Activated CD4-positive, alpha-beta T cell treated with anti-CD3 and anti-CD28 coated beads for 4 hours (primary cell): ENCODE measurements at places on chromosomes 6 and 20.
A peak's percentile ranks its signal among the peaks of the same experiment; 100 is the strongest.

DNA sequence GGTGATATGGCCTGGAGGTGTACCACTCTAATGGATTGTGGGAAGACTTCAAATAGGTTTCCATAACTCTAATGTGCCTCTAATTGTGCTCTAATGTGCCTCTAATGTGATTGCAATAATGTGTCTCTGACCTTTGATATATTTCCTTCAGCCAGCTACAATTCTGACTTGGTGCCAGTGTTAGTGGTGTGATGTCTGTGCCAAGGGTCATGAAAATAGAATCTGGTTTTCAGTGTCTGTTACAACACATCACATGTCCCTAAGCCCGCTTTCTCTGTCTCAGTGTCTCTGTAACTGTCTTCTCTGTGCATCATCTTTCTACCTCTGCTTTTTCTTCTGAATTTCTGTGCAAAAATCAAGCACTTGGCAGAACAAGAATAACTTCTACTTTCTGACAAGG, 77.2 kb upstream of the ECI2 start:
- no peak for DNase-seq

- DNase-seq: peak; percentile 42
Measured at GRCh38 chr6:34414999-34415858, 10.6 kb downstream of the RPS10 start.

- no peak for DNase-seq
Measured at GRCh38 chr20:32855387-32855786, 3.3 kb upstream of the EFCAB8 start.

DNA sequence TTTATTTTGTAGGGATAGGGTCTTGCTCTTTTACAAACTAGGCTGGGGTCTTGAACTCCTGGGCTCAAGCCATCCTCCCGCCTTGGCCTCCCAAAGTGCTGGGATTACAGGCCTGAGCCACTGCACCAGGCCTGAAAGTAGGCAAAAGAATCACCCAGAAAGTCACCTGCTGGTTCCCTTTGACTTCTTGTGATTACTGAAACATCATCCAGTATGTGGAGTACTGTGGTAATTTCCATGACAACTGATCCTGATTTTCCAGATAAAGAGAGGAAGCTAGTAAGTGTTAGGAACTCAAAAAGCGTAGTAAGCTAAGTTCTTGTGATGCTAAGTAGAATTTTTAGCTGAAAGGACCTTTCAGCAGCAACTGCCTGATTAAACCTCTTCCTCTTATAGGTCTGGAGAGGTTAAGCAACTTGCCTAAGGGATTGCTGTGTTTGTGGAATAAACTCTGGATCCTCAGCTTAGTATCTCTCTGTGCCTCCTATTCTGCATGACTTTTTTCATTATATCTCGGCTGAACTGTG, 16.8 kb downstream of the RALY start:
- no peak for DNase-seq

GRCh38 chr6:65997539-65997938, 290.5 kb upstream of the EYS start:
- DNase-seq: no peak

DNA sequence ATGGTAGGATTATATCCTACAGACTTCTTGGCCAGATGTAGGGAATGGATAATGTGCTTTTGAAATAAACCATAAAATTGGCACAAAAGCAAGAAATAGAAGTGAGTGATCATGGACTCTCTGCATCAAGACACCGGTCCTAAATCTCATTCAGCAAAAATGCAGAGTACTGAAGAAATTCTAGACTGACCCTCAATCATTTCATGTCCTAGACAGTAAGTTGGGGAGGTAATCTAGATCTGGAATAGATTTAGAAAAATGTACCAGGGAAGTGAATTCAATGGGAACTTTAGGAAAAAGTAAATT, 69.7 kb upstream of the ADTRP start:
- DNase-seq: no peak

DNA sequence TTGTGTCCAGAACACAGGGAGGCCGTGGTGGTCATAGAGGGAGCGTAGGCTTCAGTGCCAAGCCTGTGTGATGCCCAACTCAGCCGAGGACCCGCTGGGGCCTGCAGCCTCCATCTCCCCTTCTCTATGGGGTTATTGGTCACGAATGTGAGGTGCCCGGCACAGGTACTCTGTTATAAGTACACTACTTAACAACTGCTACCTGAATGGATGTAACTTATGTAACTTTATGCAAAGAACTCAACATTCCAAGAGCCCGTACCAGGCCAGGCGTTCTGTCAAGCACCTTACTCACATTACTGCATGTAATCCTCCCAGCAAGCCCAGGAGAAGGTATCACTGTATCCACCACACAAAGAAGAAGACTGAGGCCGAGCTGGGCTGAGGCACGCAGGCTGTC, 24.5 kb upstream of the TBXT start:
- DNase-seq: no peak

GRCh38 chr6:46010771-46011170, 4.9 kb downstream of the CLIC5 start:
- no peak for DNase-seq

DNA sequence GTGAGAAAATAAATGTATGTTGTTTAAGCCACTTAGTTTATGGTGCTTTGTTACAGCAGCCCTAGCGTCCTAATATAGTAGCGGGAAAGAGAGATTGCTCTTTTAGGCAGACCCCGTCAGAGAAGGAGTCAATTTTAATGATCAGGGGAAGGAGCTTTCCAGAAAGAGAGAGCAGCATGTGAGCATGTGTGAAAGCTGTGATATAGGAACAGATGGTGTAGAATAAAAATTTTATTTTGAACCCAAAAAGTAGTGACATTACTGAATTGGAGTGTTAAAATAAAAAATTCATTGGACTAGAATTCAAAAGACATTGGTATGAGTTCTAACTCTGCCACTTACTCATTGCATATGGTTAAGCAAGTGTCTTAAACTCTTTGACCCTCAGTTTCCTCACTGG, 119.8 kb downstream of the PDE7B start:
- DNase-seq: no peak

- DNase-seq: no peak
Measured at GRCh38 chr6:159945801-159946392, 23.0 kb upstream of the IGF2R start.

DNA sequence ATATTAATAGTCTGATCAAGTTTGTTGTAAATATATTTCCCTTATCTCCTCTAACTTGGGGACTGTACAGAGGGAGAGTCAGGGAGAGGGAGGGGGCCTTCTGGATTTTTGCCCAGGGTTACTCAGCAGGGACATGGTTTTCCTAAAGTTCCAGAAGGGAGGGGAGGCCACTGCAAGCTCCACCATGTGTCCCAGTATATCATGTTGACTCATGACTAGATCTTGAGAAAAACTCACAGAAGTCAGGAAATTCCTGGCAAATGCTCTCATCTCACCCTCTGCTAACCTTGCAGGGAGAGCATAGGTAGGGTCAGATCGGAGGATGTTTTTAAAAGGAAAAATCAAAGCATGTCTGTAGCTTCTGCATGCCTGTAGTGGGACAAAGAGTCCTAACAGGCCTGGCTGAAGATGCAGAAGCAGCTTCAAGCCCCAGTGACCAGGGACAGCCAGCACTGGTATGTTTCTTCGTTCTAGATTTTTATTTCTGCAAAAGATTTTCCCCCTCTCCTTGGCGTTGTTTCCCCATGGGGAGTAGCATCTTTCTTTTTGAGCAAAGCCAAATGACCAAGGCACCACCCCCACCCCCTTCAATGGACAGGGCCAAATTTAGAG, 272.9 kb upstream of the SUPT3H start:
- DNase-seq: no peak

DNA sequence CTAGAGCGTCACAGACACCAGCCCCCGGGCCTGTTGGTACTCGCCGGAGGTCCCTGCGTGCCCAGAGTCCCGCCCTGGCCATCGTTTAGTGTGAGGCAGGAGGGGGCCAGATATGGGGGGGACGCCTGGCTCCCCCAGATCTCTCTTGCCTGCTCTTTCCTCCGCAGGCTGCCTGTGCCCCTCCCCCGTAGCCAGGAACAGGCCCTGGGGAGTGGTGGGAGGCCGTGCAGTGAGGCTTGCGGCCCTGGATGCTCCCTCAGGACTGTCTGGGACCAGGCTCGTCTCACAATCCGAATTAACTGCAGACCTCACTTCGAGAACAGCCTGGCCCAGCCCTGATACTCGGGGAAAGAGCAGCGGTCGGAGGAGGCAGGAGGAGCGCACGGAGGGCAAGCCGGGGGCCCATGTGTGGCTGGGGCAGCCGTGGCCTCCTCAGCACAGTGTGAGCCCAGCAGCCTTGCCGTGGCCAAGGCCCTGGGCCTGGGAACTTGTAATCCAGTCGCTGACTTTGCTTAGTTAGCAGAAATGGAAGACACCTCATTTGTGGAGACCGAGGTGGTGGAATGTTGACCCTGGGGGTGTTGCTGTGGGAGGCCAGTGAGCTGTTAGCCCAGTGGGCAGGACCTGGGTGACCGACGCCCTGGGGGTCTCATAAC, 28.7 kb downstream of the FRMD1 start:
- DNase-seq: no peak

DNA sequence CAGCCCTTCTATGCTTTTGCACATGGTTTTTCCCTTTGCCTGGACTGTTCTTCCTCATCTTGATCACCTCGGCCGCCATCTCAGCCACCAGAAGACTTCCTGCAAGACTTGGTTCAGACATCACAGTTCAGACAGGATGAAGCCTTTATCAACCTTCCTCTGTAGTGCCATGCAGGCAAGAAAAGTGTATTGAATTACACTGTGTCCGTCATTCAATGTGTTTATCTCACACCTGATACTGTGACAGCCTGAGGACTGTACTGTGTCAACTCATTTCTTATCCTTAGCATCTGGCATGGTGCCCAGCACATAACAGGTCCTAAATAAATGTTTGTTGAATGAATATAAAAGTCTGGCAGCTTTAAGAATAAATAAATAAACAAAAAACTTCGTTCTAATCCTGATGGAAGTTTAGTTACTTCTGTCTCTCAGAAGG, 133.3 kb upstream of the MAN1A1 start:
- DNase-seq: no peak

GRCh38 chr20:36091561-36092397, 62.8 kb upstream of the EPB41L1 start:
- no peak for DNase-seq

GRCh38 chr6:106446287-106446885, 85.9 kb downstream of the CRYBG1 start:
- DNase-seq: no peak

DNA sequence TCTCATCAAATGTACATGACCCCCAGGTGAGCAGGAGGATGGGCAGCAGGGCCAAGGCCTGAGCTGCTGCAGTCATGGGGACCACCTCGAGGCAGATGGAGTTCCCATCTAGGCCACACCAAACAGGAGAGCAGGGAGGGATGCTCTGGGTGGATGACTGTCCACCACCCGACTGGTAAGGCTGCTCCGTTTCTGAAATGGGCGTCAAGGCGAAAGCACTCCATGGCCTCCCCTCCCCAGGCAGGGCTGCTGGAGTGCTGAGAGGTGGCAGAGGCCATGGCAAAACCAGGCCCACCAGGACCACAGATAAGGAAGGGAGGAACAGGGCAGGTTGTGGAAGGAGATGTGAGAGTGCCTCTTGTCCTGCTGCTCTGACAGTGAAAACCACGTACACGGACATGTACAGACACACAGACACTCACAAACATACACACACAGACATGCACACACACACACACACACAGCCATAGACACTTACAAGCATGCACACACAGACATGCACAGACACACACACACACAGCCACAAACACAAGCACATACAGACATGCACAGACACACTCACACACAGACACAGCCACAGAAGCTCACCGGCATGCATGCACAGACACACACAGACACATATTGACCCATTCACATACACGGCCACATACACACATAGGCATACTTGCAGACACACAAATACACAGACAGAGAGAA, 93.2 kb downstream of the PSMG4 start:
- no peak for DNase-seq

DNA sequence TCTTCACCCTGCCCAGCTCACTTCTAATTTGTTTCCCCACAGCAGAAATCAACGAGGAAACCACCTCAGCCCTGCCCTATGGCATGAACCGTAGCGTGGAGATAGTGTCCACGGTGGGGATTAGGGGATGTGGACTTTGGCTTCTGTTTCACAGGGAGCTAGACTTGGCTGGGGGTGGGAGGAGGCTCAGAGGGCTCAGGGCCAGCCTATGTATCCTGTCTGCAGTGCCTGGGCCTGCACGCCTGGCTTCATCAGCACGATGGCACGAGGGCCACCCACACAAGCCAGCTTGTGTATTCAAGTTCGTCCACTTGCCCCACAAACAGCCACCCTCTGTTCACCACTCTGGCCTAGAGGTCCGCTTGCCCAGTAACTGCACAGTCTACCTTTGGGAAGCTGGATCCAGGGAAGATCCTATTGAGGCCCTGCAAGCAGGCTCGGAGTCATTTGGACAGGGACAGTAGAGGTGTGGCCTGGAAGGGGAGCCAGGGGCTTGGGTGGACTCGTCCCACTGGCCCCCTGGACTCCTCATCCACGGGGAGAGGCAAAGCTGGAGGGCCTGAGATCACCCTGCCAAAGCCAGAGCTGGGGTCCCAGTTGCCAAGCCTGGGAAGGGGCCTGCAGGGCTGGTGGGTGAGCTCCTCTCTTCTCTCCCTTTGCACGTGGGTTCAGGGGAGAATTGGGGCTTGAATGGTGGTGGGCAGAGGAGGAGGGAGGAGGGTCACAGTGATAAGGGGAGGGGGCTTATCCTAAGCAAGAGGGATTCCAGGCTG, 38.0 kb upstream of the FAM83D start:
- no peak for DNase-seq

- no peak for DNase-seq
Measured at GRCh38 chr6:149867876-149868640, 3.9 kb upstream of the LRP11 start.

- DNase-seq: no peak
Measured at GRCh38 chr6:118598324-118598723, 50.2 kb downstream of the PLN start.

GRCh38 chr6:143900358-143900757, 36.1 kb downstream of the ZC2HC1B start:
- no peak for DNase-seq

DNA sequence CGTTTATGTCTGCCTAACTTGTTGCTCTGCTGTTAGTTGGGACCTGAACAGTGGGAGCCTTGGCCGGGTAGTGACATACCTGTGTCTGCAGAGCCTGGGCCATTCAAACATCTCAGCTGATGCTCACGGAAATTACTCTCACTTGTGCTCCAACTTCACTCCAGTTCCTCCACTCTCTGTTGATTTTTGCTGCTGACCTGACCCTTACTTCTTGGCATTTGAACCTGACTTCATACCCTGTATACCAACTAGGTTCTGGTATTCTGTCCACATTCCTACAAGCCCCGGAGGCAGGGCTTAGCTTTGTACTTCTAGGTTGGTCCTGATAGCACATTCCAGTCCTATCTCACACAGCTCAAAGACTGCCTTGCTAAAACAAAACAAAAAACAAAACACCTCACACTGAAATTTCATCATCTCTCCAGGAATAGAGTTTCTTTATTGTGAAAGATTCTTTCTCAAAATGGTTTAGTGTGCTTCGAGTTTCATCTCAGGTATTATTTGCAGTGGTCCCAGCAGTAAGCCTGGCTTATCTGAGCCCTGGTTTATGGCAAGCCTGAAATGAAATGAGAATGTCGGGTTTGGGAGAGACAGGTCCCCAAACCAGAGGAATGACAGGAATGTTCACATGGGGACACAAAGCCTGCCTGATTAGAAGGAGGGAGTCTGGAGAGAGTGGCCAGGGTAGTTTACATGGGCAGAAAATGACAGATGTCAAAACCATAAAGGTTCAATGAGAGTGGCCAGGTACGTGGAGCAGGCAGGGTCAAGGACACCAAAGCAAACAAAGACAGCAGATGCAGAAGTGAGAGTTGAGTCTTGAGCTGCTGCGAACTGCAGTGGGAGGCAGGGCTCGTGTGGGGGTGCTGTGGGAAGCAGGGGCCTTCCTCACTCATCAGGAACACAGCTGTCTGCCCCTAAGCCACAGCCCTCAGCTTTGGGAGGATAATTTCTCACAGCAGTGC, 174.2 kb upstream of the HDAC2 start:
- DNase-seq: no peak

- DNase-seq: no peak
Measured at GRCh38 chr20:24698706-24699206, 229.3 kb downstream of the SYNDIG1 start.
